ENCODE measurements at places on chromosomes 5 and 9.
A peak's percentile ranks its signal among the peaks of the same experiment; 100 is the strongest.

DNA sequence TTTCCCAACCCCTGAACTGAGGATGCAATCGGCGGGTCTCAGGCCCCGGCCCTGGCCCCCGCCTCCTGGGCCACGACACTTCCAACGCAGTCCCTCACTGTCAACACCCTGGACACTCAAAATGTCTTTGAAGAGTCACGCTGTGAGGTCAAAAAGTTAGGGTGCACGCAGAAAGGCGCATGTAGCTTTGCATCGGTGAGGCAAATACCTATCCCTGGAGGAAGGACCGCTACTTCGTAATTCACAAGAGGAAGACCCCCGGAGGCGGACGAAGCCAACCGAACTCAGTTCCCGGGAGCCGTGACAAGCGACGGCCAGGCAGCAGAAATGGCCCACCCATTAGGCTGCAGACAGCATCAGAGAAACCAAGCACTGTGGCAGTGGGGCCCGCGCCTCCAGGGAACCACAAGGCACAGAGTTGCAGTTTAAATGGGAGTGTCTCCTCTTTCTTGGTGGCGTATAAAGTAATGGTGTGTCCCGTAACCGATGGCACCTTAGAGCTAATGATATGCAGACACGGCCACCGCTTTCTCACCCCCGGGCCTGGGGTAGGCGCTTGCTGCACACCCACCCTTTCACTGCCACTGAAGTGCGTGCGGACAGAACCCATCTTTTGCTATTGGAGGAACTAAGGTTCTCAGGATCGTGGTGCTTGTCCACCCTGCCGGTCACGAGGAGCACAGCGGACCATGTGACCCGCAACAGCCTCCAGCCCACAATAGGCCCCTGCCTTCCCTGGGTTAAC, 9.0 kb downstream of the ADAMTS2 start:
- no peak for DNase-seq

- no peak for DNase-seq
These were observed 76.7 kb downstream of the GRAMD2B start for GRCh38 chr5:126499853-126500342.

DNA sequence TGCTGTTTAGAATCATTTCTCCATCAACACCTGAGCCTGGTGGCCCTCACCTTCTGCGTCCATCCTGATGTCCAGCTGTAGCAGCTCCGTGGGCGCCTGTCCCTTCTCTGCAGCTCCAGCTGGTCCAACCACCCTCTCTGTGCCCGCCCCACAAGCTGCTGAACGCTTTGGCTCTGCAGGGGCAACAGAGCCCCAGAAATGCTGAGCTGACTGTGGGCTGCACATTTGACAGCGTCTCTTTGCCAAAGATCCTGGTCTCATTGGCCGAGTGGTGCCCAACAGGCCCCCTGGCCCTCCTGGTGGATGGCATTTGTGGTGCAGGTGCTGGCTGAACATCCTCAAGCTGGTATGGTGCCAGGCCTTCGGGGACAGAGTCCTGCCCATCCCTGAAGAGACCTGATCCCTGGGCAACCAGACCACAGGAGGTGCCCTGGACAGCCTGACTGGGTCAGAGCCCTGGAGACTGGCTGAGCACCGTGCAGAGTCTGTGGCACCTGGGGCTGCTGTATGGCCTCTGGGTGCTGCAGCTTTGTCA, 25.3 kb upstream of the CEP72 start:
- DNase-seq, result no peak

- DNase-seq, result no peak
These were observed 73.0 kb downstream of the PTPDC1 start for GRCh38 chr9:94157050-94157801.

GRCh38 chr5:61591859-61592258, 259.8 kb downstream of the ZSWIM6 start:
- DNase-seq, result no peak

DNA sequence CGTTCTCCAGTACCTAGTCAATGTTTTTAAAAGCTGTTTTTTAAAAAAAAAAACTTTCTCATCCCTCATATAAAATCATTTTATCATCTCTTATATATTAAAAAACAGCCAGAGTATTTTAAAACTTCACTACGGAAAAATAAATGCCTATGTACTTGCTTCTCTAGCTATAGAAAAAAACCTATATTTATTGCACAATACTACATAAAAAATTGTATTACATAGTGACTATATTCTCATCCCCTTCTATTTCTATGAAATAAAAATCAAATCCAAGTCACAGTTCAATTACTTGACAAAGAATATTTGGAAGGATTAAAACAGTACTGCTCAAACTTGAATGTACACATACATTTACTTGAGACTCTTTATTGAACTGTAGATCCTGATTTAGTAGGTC, 56.7 kb downstream of the RICTOR start:
- no peak for DNase-seq

- DNase-seq, result no peak
These were observed 8.8 kb upstream of the SVEP1 start for GRCh38 chr9:110588296-110588695.

DNA sequence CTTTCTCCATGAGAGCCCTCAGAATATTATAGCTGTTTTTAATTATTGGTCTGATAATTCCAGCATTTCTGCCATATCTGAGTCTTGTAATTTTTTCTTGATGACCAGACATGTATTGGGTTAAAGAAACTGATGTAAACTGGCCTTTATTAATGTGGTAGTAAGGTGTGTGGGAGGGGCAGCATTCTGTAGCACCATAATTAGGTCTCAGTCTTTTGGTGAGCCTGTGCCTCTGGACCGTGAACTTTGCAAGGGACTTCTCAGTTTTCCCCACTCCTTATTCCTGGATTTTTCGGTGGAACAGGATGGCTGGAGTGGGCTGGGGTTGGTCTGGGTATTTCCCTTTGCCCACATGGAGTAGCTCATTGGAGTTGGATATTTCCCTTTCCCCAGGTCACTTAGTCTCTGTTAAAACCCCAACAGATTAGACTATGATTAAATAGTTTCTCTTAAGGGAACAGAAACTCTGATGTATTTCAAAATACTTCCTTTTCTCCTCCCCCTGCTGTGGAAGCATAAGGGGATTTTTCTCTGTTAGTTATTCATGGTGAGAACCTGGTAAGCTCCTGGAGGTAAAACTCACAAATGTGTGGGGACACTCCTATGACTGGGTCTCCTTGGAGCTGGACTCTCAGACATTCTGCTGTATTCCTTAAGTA, 52.4 kb downstream of the FSD1L start:
- DNase-seq, result no peak

- DNase-seq, result no peak
These were observed 87.0 kb downstream of the LNPEP start for GRCh38 chr5:97022898-97023297.

- no peak for DNase-seq
These were observed 78.8 kb downstream of the SNX24 start for GRCh38 chr5:122924203-122924602.

DNA sequence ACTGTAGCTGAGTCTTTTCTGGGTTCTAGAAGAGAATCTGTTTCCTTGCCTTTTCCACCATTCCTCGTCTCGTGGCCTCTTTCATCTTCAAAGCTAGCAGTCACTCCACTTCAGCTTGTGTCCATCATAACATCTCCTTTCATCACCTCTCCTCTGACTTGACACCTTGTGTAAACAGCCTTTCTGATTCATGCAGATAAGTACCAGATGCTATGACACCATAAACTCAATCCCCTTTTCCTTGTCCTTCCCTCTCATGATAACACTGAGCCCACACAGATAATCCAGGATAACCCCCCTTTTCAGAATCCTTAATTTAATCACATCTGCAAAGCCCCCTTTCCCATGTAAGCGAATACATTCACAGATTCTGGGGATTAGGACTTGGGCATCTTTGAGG, 95.5 kb downstream of the SNX24 start:
- DNase-seq, result no peak

- no peak for DNase-seq
These were observed 93.8 kb downstream of the VPS13A start for GRCh38 chr9:77271023-77271690.

DNA sequence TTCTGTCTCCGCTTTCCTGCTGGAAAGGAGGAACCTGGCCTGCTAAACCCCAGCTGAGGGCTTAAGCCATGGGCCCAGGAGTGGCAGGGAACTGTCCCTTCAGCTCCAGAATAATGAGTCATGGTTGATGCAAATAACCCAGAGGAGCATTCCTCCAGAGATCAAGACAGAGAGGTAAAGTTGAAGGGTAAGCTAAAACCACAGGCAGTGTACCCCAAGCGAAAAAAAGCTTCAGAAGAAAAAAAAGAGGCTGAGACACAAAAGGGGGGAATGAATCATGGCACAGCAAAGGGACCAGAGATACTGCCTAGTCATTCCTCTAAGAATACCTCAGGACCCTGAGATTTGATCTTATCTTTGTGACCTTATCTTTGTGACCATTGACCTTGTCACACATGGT, 199.5 kb upstream of the TAS2R1 start:
- DNase-seq, result no peak

- no peak for DNase-seq
These were observed 677.0 kb downstream of the TAF11L14 start for GRCh38 chr5:18311266-18311665.

DNA sequence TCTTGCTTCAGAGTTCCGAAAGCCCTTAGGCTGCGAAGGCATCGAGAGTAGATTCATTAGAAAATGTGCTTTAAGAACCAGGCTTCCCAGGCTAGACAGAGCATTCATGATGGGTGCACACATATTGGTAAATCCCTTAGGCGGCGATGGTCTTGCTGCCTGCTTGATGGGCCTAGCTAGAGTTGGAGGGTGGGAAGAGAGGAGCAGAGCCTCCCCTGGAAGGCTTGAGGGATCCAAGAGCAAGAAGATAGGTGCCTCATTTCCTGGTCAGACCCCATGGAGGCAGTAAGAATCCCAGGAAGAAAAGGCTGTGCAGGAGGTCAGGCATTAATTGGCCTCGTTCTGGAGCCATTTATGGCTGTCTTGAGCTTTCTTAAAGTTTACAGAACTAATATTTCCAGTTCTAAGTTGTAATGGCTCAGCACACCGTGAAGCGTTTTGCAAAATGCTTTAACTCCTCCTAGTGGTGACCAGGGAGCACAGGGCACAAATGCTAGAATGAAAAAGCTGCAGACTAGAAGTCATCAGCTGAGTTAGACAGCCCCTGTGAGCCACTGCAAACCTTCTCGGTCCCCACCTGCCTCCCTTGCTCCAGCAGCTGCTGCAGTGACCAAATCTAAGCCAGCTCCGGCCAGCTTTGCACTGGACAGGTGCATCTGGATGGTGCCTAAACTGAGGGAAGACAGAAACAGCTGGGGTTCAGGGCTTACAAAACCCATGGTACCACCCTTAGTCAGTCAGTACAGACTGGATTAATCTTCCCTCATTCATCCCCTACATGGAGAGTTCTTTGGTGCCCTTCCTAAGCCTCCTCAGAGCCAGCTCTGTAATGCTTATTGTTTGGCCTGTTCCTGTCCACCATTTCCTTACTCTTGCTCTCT, 14.7 kb downstream of the SLC45A2 start:
- peak; percentile 75 for DNase-seq

GRCh38 chr9:132109291-132109690, 29.6 kb upstream of the MED27 start:
- DNase-seq, result no peak

DNA sequence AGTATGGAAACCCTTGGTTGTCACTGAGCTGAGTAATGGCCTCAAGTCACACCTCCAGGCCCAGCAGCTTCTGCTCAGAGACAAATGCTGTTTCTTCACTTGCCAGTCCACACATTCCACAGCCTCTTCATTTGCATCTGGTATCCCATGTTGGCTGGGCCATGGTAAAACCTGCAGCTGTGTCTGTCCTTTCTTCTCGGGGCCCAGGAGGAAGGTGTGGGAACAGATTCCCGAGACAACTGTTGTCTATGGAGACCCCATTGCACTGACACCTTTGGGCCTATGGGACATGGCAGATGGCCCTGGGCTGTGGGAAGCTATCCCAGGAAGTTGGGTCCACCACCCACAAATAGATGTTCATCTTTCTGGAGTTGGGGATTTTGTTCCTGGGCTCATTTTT, 85.1 kb downstream of the MACROH2A1 start:
- DNase-seq, result no peak

DNA sequence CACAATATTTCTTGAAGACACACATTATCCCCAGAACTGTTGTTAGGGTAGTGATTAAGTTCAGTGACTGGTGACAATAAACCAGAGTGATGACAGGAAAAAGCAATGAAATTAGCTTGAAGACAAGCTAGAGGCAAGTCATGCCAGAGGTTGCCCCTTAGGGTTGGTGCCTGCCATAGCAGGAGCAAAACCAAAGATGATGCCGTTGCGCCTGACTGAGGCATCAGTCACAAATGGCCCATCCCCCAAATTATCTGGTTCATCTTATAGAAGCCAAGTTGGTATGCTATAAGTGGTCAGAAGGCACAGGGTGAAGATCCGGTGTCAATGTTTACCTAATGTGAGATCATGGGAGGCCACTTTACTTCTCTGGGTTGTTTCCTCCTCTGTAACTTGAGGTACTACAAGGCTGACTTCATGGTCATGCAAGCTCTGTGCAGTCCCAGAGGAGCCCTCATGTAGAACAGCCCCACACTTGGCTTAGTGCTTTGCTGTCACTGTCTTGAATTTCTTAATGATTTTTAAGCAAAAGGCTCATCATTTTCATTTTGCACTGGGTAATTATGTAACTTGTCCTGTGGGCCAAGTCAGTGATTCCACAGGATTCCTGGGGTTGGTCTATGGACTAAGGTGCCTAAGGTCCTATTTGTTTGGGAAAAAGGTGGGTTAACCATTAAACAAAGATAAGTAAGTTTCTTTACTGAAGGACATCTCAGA, 211.3 kb downstream of the MAN2A1 start:
- peak; percentile 41 for DNase-seq

DNA sequence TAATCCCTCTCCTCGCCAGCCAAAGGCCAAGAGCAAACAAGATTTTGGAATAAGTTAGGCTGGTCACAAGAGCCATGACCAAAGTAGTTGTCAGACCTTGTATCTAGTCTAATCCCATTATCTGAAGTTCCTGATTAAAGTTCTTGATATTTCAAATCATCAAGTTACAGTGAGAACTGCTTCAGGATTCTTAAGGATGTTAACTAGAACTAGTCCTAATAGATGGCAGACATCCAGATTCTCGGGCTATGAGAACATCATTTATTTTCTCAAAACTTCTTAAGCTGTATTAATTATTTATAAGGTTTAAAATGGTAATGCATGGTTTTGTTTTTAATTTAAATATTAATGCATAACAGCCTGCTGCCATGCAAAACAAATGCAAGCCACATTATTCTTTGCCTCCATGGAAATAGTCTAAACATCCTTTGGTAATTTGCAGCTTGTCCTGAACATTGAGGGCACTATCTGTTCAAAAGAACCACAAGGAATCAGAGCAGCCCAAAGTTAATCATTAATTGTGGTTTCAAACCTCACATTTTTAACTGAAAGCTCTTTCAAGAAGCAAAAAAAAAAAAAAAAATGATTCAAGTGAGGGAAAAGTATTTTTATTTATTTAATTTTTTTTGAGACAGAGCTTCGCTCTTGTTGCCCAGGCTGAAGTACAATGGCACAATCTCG, 95.1 kb downstream of the TTC39B start:
- no peak for DNase-seq
